ENCODE measurements at places on chromosomes 12 and 14.

- DNase-seq: no peak
Observed at GRCh38 chr12:66636771-66637170, 42.1 kb downstream of the GRIP1 start.

DNA sequence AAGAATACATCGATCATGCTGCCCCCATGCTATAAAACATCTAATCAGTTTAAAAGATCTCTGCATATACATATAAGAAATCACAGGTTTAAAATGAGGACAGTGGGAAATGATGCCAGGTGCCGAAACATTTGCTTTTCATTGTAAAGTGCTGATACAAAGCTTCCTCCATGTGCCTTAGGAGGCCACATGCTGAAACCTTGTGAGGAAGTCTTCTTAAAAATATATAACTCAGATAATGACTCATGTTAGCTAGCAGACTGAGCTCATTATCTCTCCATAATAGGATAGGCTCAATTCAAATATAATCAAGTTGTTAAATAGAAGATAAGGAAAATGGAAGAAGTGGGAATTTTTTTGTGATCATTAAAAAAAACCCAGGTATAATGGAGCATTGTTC lies 65.9 kb downstream of the RFX4 start:
- DNase-seq: no peak

DNA sequence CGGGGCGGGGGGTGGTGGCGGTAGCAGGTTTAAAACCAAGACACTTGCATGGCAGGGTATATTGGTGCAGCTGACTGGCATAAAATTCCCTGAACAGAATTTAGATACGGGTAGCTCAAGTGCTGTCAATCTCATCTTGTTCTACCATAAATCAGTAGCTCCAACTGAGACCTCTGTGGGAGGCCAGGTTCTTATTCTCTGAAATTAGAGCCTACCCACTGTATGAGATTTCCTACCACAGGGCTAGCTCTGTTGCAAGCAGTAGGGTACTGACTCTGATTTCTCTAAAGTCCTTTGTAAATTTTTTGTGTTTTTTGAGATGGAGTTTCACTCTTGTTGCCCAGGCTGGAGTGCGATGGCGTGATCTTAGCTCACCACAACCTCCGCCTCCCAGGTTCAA lies 3.3 kb upstream of the RPLP0 start:
- no peak for DNase-seq

DNA sequence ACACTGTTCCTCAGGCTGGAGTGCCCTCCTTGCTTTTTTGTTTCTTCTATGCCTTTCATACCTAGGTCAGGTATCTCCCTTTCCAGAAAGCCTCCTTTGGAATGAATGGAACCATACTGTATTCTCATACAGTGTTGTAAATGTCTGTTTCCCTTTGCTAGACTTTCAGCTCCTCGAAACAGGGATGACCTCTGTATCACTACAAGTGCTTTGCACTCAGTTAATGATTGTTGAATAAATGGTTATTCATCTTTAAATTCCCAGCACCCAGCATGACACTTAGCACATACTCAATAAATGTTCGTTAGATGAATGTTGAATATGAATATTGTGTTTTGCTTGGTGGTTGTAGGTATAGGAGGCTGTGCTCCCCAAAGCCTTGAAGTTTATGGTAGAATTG lies 5.9 kb upstream of the TULP3 start:
- no peak for DNase-seq

- no peak for DNase-seq
Observed at GRCh38 chr12:26017484-26018211, 59.2 kb downstream of the RASSF8 start.

- DNase-seq: peak; percentile 80
Observed at GRCh38 chr12:132153501-132154340, 9.5 kb downstream of the NOC4L start.

DNA sequence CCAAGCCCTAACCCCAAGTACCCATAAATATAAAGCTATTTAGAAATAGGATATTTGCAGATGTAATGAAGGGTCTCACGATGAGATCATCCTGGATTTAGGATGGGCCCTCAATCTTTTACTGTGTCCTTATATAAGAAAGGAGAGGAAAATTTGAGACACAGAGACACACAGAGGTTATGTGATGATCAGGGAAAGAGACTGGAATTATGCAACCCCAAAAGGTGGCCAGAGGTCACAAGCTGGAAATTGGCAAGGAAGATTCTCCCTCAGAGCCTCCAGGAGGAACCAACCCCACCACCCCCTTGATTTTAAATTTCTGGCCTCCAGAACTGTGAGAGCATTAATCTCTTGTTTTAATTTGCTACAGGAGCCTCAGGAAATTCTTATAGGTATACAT lies 334.9 kb upstream of the PRICKLE1 start:
- DNase-seq: no peak

DNA sequence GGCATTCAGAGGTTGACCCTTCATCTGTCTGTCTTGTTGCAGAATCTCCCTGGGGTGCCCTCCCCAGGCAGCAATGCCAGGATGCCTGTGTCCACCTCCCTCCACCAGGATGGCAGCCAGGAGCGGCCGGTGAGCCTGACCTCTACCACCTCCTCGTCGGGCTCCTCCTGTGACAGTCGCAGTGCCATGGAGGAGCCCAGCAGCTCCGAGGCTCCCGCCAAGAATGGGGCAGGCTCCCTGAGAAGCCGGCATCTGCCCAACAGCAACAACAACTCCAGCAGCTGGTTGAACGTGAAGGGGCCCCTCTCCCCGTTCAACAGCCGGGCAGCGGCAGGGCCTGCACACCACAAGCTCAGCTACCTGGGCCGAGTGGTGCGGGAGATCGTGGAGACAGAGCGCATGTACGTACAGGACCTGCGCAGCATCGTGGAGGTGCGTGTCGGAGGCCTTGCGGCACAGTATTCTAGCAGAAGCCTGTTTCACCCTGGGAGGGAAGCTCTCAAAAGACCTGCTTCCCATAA lies 23.4 kb downstream of the PLEKHG3 start:
- DNase-seq: peak; percentile 56

DNA sequence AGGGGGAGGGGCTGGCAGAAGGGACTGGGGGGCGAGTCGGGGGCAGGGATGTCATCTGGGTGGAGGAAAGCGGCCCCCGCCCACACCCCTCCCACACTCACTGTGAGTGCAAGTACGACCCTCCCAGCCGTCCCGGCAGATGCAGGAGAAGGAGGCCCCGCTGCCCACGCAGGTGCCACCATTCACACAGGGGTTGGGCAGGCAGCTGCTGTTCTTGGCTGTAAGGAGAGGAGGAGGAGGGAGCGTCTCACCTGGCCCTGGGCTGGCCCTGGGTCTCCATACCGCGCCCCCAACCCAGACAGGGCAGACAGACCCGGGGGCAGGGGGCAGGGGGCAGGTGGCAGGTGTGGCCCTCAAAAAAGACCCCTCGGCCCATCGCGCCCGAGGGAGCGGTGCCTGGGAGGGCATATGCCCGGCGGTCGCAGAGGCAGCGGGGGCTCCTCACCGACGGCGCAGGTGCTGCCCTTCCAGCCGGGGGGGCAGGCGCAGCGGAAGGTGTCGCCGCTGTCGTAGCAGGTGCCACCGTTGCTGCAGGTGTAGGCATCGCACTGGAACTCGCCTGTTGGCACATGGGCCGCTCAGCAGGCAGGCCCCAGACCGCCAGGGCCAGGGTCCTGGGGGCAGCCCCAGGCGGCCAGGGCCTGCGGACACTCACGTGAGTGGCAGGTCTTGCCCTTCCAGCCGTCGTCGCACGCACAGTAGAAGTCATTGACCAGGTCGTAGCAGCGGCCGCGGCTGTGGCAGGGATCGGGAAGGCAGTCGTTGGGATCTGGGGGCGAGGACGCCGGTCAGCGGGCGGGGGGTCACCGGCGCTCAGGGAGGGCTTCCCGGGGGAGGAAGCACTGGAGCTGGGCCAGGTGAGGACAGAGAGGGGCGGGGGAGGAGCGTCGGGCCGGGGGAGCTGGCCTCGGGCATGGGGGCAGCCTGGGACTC lies 20.6 kb downstream of the JAG2 start:
- peak; percentile 60 for DNase-seq

DNA sequence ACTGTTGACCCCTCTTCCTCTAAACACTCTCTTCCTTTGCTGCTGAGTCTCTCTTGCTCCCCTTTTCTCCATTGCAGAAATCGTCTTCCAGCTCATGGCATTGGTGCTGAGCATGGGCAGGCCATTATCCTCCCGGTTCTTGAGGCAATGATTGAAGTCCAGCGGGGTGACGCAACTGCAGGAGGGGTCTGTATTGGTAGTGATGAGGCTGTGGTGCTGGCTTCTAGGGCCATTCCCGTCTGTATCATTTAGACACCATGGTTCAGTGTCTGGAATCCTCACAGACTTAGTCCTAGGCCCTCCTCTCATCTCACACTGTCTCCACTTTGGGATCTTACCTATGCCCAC lies 720 bp upstream of the SLC22A17 start:
- DNase-seq: no peak

DNA sequence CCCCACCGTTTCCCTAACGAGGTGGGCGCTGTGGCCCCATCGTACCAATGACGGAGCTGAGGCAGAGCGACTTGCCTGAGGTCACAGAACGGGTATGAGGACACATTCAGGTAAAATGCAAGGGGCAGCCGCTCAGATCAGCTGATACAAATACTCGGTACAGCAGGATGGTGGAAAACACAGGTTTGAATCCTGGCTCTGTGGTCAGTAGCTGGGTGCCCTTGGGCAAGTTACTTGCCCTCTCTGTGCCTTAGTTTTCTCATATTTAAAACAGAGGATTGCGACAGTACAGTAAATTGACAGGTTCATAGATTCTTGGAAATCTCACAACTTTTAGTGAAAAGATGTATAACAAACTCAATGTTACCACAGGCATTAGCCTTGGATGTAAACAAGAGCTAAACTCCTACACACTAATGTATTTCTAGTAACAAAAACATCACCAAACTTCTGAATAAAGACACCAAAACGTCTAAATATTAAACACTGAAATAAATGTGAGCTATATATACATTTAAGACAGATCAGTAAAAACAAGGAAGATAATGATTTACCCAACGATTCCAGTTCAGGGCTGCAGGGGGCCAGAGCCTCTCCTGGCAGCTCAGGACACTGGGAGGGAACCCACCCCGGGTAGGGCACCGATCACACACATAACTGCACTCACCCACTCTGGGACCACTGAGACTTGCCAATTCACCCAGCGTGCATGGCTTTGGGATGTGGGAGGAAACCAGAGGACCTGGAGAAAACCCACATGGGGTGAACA lies 128.4 kb downstream of the RBM19 start:
- no peak for DNase-seq

GRCh38 chr12:61996717-61997116 lies 263.5 kb upstream of the USP15 start:
- no peak for DNase-seq

GRCh38 chr12:113867258-113867657 lies 98.9 kb downstream of the RBM19 start:
- DNase-seq: no peak

DNA sequence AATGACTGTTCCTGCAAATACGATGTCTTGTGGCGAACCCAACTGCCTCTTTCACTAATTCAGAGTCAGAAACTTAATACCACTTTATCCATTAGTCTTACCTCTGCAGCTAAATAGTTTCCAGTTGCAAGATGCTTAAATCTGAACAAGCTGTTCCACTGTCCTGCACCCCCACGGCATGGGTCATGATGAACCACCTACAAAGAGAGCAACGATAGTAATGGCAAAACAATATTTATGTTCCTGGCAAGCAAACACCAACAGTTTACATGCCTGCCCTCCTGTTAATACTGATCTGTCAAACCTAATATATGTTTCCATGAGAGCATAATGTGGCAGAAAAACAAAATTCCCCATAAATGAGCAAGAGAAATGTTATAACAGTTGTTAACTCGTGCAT lies 121.9 kb downstream of the ITPR2 start:
- no peak for DNase-seq

GRCh38 chr12:100156731-100157426 lies 14.2 kb upstream of the BLTP3B start:
- DNase-seq: no peak

- DNase-seq: no peak
Observed at GRCh38 chr14:20807304-20808161, 4.9 kb upstream of the RNASE1 start.

DNA sequence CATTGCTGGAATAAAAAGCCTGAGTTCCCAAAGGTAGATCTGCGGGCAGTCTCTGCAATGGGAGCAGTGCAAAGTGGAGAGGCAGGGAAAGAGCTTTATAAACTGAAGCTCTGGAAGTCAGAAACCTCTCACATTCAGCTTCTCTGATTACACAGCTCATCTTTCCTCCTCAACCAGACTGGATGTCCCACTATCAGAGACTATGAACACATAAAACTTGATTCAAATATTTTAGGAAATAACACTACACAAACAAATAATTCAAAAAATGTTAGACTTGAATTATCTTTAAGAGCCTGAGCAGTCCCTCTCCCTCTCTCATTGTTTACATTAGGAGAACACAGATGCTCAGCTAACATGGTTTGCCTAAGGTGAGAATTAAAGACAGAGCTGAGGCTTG lies 72.9 kb downstream of the DENND5B start:
- DNase-seq: no peak

GRCh38 chr14:91245029-91245428 lies 525 bp upstream of the GPR68 start:
- no peak for DNase-seq

GRCh38 chr14:60981633-60982455 lies 799 bp downstream of the SLC38A6 start:
- DNase-seq: no peak

- DNase-seq: no peak
Observed at GRCh38 chr14:58864751-58865513, 227.2 kb downstream of the DACT1 start.

GRCh38 chr12:121799842-121800693 lies 3.7 kb upstream of the SETD1B start:
- peak; percentile 97 for DNase-seq

GRCh38 chr12:6839482-6840201 lies 1.1 kb upstream of the GNB3 start:
- no peak for DNase-seq
